ENCODE measurements at places on chromosomes 6 and 20. TPM values are rescaled to one million over a fixed set of nuclear protein-coding genes. Genes with fewer than 3 reads are reported as not detected.
A peak's percentile ranks its signal among the peaks of the same experiment; 100 is the strongest.

- no peak overlapping the region for H3K4me3 ChIP-seq
- H3K4me1 ChIP-seq, result no peaks in the 10 kb centered on the region
- H3K27me3 ChIP-seq, result no peaks in the 10 kb centered on the region
- peak; percentile 11 for DNase-seq
These were observed 107.7 kb downstream of the CD109 start for GRCh38 chr6:73803562-73804241.

DNA sequence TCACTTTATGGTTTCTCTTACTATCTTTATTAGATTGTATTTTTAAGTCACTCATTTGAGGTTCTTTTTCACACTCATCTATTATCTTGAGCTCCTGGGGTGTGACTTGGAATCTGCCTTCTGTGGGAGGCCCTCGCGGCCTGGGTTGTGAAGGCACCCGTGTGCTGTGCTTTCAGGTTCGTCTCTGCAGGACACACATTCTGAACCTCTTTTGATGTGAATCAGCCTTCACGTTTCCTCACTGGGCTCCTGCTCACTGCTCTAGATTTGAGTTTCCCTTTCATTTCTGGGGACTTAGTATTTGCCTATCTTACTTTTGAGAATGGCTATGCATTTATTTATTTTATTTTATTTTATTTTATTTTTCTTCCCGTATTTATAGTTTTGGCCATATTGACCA is 97.8 kb downstream of the PACRG start:
- no peak overlapping the region for H3K4me3 ChIP-seq
- no peaks in the 10 kb centered on the region for H3K4me1 ChIP-seq
- DNase-seq, result no peak
- no peaks in the 10 kb centered on the region for H3K27me3 ChIP-seq
- no peak overlapping the region for H3K27ac ChIP-seq
- no peaks in the 10 kb centered on the region for H3K36me3 ChIP-seq

DNA sequence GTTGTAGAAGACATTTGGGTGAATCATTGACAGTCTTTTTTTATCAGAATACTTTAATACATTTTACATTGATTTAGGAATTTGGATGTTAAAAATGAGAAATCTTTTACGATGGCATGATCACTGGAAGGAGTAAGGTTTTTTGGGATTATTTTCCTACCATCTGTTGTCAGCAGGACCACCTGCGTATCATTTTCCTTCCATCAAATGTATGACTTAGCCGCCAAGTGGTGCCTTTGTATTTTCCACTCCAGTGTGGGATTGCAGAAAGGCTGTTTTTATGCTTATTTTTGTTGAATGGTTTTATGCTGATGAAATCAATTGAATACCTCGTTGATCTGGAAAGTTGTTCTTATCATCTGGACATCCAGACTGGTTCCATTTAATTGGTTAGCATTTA is 35.8 kb downstream of the AKAP12 start:
- no peak overlapping the region for H3K4me3 ChIP-seq
- H3K4me1 ChIP-seq, result no peaks in the 10 kb centered on the region
- no peaks in the 10 kb centered on the region for H3K27me3 ChIP-seq

- H3K27me3 ChIP-seq, result no peaks in the 10 kb centered on the region
- H3K4me1 ChIP-seq, result peaks cover 5% of the 10 kb centered on the region
- DNase-seq, result no peak
These were observed 19.1 kb downstream of the SCP2D1 start for GRCh38 chr20:18832546-18833200.

DNA sequence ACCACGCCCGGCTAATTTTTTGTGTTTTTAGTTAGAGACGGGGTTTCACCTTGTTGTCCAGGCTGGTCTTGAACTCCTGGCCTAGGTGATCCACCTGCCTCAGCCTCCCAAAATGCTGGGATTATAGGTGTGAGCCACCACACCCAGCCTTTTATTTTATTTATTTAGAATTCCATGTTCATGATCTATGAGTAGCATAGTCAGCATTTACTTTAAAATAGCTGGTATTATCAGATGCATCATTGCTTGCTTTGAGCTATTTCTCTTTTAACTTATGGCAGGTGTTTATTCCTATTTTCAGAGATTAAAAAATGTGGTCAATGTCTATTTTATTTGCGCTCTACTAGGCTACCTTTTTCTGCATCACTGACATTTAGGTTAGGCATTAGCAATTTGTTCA is 152.0 kb downstream of the UTRN start:
- no peak overlapping the region for H3K27ac ChIP-seq
- no peak for DNase-seq
- no peak overlapping the region for H3K4me3 ChIP-seq

GRCh38 chr6:14875481-14876063 is 370.3 kb upstream of the JARID2 start:
- no peaks in the 10 kb centered on the region for H3K27me3 ChIP-seq
- no peak for DNase-seq
- H3K27ac ChIP-seq, result no peak overlapping the region

DNA sequence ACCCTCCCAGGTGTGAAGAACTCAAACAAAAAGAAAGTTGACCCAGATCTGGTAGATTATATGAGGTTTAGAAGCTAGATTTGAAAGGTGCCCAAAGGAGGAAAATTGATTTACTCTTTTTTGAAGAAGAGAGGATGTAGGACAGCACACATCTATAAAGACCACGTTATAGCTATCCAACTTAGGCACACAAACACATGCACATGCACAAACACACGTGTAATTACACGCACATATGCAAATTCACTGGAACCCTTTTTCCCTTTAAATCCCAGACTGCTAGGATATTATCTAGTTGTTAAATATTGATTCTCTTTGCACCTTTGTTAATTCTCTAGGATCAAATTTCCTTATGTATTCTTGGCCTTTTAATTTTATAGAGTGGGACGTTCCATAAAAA is 272.8 kb upstream of the TBX18 start:
- no peak overlapping the region for H3K4me3 ChIP-seq
- no peaks in the 10 kb centered on the region for H3K36me3 ChIP-seq
- no peaks in the 10 kb centered on the region for H3K27me3 ChIP-seq
- DNase-seq, result no peak

- H3K4me1 ChIP-seq, result no peaks in the 10 kb centered on the region
- no peaks in the 10 kb centered on the region for H3K27me3 ChIP-seq
- H3K27ac ChIP-seq, result no peak overlapping the region
- no peak overlapping the region for H3K4me3 ChIP-seq
These were observed 161.8 kb downstream of the MTHFD1L start for GRCh38 chr6:151027295-151027747.

DNA sequence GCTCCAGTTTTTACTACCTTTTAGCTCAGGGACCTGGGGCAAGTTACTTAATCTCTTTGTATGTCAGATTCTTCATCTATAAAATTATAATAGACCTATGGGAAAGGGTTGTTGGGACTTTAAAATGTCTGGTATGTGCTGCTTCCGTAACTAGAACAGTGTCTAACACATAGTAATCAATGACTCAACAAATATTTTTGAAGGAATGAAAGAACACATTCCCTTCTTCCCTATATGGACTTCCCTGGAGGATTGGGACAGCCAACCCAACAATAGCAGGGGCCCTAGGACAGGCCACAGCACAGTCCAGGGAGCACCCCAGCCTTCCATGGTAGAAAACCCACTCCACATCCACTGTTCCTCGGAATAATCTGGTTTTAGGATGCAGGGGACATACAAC is 50.7 kb upstream of the TPD52L1 start:
- H3K27ac ChIP-seq, result peak overlapping the region; percentile 71
- peaks cover 12% of the 10 kb centered on the region for H3K4me1 ChIP-seq
- no peak for DNase-seq
- H3K4me3 ChIP-seq, result no peak overlapping the region

DNA sequence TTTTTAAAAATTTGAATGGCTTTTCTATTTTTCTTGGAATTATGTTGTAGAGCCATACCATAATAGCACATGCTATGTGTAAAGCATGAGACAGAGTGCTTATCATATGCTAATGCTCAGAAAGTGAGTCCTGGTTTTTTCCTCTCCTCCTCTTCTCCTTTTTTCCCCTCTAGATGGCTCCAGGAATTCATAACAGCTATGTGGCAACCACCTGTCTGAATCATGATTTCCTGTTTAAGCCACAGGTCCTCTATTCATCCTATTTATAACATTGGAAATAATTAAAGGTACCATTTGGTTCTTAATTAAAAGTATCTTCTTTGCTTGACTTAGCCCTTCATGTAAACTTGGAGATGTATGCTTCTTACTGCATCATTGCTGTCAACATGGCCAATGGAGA is 260.0 kb upstream of the MAP3K7 start:
- no peak overlapping the region for H3K4me3 ChIP-seq
- no peak overlapping the region for H3K27ac ChIP-seq
- H3K27me3 ChIP-seq, result no peaks in the 10 kb centered on the region
- H3K4me1 ChIP-seq, result no peaks in the 10 kb centered on the region

GRCh38 chr6:157236040-157236725 is 87.1 kb downstream of the TMEM242 start:
- DNase-seq, result no peak
- H3K27me3 ChIP-seq, result peaks cover 24% of the 10 kb centered on the region
- peak overlapping the region; percentile 26 for H3K4me3 ChIP-seq
- peak overlapping the region; percentile 42 for H3K27ac ChIP-seq
- no peaks in the 10 kb centered on the region for H3K36me3 ChIP-seq

DNA sequence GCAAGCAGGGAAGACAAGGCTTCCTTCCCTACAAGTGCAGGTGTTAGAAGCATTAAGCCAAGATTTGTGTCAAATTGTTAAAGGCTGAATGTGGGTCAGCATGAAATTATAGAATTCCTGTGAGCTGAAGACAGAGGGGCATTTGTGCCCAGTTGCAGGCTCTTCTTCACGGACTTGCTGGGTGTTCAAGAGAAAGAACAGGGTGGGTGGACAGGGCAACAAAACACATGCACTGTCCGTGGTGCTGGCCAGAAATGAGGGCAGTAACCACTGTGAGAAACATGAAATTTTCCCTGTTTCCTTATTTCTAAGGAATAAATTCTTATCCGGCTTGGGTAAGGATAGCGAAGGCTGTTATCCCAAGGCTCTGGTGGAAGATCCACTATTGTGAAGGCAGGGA is 579.5 kb upstream of the HTR1E start:
- no peaks in the 10 kb centered on the region for H3K4me1 ChIP-seq
- H3K27ac ChIP-seq, result no peak overlapping the region
- no peak for DNase-seq
- no peak overlapping the region for H3K4me3 ChIP-seq
- H3K27me3 ChIP-seq, result no peaks in the 10 kb centered on the region

DNA sequence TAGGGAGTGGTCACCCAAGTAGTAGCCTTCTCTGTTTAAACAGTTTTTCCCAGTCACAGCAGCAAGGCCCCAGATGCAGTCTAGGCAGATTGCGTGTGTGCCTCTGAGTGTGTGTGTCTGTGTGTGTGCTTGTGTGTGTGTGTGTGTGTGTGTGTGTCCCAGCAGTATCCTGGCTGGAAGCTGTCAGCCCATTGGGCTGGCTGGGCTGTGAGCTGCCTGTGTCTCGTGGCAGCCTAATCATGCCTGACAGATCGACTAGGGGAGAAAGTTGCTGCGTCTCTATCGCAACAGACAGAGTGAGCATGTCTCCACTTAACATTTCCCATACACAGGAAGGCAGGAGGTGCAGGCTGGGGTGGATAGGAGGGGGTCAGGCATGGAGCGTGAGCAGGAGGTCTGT is 42.9 kb upstream of the LRFN2 start:
- no peaks in the 10 kb centered on the region for H3K4me1 ChIP-seq
- no peak overlapping the region for H3K4me3 ChIP-seq
- DNase-seq, result no peak
- H3K27ac ChIP-seq, result no peak overlapping the region
- no peaks in the 10 kb centered on the region for H3K36me3 ChIP-seq

GRCh38 chr6:16630026-16630643 is 131.1 kb downstream of the ATXN1 start:
- H3K27ac ChIP-seq, result no peak overlapping the region
- H3K27me3 ChIP-seq, result no peaks in the 10 kb centered on the region
- no peak overlapping the region for H3K4me3 ChIP-seq
- no peaks in the 10 kb centered on the region for H3K36me3 ChIP-seq
- H3K4me1 ChIP-seq, result no peaks in the 10 kb centered on the region

DNA sequence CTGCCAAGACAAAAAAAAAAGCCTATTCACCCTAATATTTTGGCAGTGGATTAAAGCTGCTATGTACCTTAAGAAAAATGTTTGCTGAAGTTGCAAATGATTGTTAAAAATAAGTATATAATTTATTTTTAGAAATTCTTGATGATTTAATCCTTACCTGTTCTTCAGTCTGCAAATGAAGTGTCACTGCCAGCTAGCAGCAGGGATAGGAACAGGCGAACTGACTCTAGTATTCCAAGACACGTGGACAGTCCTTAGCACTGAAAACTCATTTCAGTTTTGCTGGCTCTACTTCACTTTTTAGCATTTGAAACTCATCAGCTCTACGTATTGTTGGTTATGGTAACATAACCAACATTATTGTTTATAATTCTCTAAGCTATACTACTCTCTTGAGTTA is 204.4 kb upstream of the ID4 start:
- H3K36me3 ChIP-seq, result no peaks in the 10 kb centered on the region
- no peak for DNase-seq
- no peaks in the 10 kb centered on the region for H3K4me1 ChIP-seq
- H3K27ac ChIP-seq, result no peak overlapping the region
- H3K4me3 ChIP-seq, result no peak overlapping the region

DNA sequence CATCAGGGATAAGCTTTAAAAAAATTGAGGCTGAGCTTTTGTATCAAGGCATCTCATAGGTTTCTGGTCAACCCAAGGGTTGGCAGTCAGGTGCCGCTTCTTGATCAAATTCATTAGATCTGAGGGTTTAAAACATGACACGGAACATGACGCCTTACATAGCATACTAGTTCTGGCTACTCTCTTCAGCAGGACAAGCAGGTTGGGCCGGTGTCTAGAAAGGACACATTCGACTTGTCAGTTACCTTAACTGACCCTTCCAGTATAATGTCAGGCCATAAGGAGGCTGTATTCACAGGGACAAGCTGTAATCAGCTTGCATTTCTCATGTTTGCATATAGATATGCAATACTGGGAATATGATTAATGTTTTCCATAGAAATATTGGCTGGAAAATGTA is 65.6 kb downstream of the PHACTR1 start:
- H3K36me3 ChIP-seq, result no peaks in the 10 kb centered on the region
- H3K27me3 ChIP-seq, result no peaks in the 10 kb centered on the region
- DNase-seq, result no peak
- no peak overlapping the region for H3K4me3 ChIP-seq
- no peak overlapping the region for H3K27ac ChIP-seq
- H3K4me1 ChIP-seq, result no peaks in the 10 kb centered on the region

DNA sequence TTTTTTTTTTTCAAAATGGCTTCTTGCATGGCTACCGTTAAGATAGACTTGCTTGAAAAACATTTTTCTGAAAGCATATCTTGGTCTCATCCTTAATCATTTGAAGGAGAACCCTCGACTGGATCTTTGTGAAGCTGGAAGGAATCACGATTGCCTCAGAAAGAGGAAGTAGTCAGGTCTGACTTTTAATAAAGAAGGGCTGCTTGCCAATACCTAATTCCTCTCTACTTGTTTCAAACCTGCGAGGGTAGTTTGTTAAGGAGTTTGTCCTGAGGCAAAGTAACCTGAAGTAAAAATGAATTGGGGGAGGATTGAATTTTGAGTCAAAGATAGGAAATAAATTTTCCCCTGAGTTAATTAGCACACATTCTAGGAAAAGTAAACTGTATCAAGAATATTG is 288.1 kb upstream of the MAP3K7 start:
- H3K4me3 ChIP-seq, result no peak overlapping the region
- no peak overlapping the region for H3K27ac ChIP-seq
- H3K4me1 ChIP-seq, result no peaks in the 10 kb centered on the region
- H3K36me3 ChIP-seq, result no peaks in the 10 kb centered on the region
- H3K27me3 ChIP-seq, result no peaks in the 10 kb centered on the region

Gene TOX2
- total RNA-seq, result 3.2 TPM

Gene BPI
- total RNA-seq, result not detected

Gene ZC2HC1B
- not detected for total RNA-seq

Gene OPRL1
- not detected for total RNA-seq

Gene GOPC
- 22.1 TPM for total RNA-seq

Gene HEY2
- total RNA-seq, result 0.79 TPM

Gene PBOV1
- not detected for total RNA-seq

Gene GDAP1L1
- not detected for total RNA-seq

Gene HSPA1L
- not detected for total RNA-seq

Gene RHAG
- 0.64 TPM for total RNA-seq

Gene TCF21
- total RNA-seq, result 6.3 TPM

Gene DNAH8
- not detected for total RNA-seq

Gene GMEB2
- total RNA-seq, result 9.0 TPM
